Left colon (tissue), 2 donors: ENCODE measurements at places on chromosomes 7 and 10.
A peak's percentile ranks its signal among the peaks of the same experiment; 100 is the strongest.

- DNase-seq = no peak
These were observed 112.8 kb downstream of the BUB3 start for GRCh38 chr10:123266971-123267370.

DNA sequence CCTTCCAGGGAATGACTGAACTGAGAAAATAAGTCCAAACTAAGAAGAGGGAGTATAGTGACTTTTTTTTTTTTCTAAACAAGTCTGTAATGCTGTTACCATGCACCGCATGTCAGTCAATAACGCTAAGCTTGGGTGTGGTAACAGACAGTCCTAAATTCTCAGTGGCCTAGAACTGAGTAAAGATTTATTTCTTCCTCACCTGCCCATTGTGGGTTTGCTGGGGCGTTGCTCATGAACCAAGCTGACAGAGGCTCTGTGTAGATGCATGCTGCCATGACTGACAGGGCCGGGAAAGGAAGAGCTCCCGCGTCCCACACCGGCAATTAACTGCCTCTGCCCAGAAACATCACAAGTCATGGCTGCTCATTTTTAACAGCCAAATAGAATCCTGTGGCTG is 25.5 kb upstream of the PRKG1 start:
- no peak for DNase-seq

GRCh38 chr10:72792288-72792687 is 100.3 kb downstream of the MCU start:
- no peak for DNase-seq

- peak; percentile 98 for DNase-seq
These were observed at the start of gene C10orf88 for GRCh38 chr10:122953902-122954730. Gene C10orf88, minus strand, starts transcription at chr10:122954227. Its CDS starts 49 bp downstream, at chr10:122954178.

DNA sequence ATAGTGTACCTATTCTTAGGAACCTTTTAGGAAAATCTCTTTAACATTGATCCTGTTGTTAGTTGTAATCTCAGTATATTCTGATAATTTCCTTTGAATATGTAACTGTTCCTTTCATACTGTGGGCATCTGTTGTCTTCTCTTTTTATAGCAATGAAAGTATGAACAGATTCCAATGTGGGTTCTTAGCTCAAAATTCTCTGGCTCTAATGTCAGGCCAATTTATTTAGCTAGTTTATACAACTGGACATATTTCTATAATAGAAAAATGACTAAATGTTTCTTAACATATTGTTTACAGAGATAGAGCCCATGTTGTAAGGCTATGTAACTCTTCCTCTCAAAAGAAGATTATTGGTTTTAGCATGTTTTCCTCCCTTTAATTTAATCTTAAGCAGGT is 363.2 kb downstream of the AUTS2 start:
- no peak for DNase-seq

- DNase-seq = peak; percentile 97
These were observed 12.3 kb upstream of the OGA start for GRCh38 chr10:101830322-101831168.

GRCh38 chr7:135736586-135737305 is 8.8 kb upstream of the SLC13A4 start:
- no peak for DNase-seq

- no peak for DNase-seq
These were observed 1.1 kb downstream of the IL2RA start for GRCh38 chr10:6061056-6061455.

DNA sequence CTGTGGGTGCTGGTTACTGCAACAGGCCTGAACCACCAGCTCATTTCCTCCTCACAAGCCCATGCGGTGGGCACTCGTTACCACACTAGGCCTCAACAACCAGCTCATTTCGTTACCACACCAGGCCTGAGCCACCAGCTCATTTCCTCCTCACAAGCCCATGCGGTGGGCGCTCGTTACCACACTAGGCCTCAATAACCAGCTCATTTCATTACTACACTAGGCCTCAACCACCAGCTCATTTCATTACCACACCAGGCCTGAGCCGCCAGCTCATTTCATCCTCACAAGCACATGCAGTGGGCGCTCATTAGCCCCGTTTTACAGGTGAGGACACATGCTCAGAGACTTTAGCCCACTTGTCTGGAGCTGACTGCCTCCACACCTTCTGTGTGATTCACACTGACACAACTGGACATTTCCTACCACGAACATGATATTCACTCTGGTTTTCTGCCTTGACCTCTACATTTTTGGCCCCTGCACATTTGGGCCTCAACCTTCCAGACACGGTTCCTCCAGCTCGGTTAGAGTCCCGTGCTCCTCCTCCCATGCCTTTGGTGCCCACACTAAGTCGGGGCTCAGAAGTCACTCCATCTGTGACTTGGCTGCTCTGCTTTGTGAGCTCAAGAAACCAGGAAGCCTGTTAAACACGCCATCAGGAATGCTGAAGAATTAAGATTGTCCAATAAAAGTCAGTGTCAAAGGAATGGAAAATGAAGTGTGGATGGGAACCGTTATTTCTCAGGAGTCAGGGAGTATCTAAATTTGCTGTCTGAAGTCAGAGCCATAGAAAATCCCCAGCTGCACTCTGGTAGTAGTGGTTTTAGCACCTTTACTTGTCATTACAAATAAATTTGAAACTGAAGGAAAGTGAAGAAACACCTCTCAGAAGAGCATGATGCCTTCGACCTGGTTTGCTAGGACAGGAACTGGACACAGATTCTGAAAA is 55.8 kb upstream of the LANCL2 start:
- DNase-seq = no peak

DNA sequence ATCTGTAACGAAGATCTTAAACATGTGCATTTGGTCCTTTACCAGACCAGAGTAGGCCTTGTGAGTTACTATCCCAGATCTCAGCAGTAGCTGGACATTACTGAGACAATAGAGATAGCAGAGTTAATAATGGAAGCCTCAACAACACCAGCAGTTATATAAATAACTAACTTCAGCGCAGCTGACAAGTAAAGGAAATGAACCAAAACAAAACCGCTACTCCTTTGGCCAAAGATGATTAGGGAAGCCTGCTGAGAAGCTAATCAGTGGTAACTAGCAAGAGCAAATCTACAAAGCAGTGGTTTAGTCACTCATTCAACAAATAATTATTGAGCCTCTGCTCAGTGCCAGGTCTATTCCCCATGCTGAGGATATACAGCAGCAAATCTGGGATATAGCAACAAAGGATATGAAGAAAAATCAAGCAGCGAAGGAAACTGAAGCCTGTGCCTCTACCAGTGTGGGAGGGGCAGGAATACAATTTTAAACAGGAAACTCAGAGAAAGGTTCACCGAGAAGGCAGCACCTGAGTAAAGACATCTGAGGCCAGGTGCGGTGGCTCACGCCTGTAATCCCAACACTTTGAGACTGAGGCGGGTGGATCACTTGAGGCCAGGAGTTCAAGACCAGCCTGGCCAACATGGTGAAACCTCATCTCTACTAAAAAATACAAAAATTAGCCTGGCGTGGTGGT is 103.6 kb downstream of the ELMO1 start:
- DNase-seq = no peak

DNA sequence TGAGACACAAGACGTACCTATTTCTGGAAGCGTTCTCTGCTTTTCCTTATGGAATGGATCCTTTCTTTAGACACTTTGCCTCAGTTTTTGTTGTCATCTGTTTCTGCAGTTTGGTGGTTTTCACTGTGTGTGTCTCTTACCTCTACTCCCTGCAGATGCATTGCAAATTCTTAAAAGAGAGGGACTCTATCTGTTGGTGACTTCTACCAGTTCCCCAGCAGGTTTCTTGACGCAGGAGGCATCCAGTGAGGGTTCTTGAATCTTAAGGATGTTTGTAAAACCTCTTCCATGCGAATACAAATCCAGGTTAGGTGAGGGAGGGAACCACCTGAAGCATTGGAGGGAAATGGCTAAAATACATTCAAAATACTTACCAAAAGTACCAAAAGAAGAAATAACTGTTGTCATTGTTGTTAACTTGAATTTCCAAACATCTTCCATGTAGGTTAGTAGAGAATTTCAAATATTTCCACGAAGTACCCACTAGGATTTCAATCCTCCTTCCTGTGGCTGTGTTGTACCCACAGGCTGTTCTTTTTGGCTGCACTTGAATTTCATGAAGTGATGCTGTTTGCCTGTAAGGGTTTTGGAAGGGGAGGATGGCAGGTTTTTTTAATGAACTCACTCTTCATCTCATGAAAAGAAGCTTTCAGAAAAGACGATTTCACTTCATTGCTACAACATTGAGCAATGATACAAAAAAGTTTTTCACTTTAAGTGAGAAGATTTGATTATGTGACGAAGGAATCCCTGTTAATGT is 32.2 kb downstream of the PLXDC2 start:
- no peak for DNase-seq

DNA sequence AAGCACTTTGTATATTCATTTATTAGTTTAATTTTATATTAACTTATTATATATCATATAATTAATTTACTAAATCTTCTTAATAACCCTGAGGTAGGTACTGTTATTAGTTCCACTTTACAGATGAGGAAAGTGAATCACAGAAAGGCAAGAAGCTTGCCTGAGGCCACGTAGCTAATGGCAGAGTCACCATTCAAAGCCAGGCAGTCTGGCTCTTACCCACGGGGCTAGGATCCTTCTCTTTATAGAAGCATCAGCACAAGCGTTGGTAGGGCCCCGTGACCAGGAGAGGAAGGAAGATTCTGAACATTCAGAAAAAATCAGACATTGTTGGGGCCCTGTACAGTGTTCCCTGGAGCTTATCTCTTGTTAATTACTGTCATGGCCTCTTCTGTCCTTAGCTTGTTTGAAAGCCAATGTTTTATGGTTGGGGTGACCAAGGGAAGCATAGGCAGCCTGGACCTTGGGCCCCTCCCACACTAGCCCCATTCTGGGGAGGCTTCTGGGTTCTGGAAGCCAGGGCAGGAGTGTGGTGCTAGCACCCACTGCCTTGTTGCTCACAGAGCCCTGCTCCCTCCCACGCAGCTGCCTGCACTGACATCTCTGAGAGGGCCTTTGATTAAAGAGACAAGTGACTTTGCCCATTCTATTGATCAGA is 31.1 kb upstream of the SLF2 start:
- no peak for DNase-seq

DNA sequence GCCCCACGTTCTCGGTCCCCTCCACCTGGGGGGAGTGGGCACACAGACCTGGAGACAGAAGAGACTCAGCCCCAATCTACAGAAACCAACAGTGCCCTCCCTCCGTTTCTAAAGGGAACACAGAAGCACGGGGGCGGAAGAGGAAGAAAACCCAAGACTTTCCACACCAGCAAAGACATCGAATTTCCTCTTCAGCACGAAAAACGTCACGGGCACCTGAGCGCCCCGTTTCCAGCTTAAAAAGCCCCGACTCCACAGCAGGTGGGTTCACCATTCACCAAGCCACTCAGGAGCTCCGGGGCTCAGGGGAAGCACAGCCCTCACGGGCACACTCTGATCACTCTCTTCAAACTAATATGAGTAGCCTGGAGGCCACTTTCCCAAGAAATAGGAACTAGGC is 19.6 kb downstream of the NUDT1 start:
- DNase-seq = no peak

DNA sequence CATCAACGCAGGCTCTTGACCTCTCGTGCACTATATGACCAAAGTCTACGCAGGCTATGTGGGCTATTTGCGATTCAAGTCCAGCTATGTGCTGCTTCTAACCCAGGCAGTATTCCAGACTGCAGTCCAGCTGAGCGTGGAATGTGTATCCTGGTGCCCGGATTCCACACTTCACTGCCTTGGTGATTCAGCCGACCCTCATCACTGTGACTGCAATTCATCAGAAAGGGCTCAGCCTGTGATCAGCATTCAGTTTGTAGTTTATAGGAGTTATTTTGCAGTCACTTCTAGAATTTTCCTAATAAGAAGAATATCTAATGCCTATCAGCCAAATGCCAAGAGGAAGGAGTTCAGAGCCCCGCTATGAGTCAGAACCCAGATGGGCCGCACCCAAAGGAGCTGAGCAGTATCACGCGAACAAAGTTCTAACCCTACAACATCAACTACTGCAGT is 119.8 kb upstream of the LANCL2 start:
- DNase-seq = no peak

GRCh38 chr7:106009503-106010226 is 46.6 kb downstream of the CDHR3 start:
- DNase-seq = peak; percentile 93

GRCh38 chr10:124614003-124614659 is 130.0 kb downstream of the FAM53B start:
- DNase-seq = no peak

DNA sequence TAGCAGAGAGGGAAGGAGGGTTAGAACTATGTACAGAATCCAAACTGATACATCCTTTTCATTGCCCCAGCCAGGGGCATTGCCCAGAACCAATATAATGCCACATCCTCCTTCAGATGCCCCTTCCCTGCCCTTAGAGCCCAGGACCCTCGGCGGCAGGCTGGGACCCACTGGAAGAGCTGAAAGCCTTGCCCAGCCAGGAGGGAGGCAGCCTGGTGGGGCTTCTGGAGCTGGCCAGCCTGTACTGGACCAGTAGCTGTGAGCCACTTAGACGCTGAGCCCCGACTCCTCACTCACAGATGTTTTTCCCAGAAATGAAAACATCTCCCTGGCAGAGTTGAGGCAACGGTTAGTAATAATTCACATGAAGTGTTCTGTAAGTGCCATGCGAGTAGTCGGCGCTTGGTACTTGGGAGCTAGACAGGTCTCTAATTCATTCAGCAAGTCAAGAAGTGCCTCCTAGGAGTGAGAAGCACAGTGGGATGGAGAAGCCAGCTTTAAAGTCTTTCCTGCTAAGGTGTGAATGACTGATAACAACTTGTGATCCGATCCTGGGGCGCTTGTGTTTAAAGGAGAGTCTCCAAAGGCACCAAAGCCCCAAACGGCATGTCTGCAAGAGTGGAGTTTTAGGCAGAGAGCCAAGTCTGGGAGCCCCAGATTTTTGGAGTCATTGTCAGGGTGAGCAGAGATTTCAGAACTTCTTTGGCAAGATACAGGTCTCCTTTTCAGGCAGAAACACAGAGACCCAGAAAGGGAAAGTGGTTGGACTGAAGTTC is 9.8 kb downstream of the VSIR start:
- no peak for DNase-seq

DNA sequence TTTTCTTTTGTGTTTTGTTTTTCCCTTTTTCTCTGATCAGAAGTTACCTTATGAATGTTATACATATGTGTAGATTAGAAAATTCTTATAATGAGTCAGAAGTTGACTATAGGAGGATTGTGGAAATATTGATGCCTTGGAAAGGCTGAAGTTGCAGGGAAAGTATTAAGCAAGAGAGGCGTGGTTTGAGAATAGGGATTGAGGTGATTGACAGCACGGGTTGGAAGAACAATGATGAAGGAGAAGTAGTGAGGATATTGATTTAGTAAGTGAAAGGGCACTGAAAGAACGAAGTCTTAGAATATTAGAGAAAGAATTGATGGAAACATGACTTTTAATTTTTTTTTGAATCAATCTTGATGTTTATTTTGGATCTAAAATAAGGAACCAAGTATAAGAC is 176.0 kb downstream of the EXOC4 start:
- DNase-seq = no peak

DNA sequence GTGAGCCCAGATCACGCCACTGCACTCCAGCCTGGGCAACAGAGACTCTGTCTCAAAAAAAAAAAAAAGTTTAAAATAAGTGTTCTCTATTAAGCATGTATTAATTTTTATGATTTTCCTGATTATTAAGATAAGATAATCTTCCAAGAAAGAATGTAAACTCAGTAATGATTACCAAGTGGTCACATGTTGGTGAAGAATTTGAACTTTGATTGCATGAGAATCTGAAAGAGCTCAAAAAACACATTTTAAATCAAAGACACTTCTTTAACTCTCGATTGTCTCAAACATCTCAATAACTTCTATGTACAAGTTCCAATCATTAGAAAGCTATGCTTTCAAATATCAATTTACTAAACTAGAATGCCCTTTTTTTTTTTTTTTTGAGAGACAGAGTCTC is 33.8 kb downstream of the SNX8 start:
- DNase-seq = no peak
